ENCODE measurements at places on chromosomes 3 and 15.

DNA sequence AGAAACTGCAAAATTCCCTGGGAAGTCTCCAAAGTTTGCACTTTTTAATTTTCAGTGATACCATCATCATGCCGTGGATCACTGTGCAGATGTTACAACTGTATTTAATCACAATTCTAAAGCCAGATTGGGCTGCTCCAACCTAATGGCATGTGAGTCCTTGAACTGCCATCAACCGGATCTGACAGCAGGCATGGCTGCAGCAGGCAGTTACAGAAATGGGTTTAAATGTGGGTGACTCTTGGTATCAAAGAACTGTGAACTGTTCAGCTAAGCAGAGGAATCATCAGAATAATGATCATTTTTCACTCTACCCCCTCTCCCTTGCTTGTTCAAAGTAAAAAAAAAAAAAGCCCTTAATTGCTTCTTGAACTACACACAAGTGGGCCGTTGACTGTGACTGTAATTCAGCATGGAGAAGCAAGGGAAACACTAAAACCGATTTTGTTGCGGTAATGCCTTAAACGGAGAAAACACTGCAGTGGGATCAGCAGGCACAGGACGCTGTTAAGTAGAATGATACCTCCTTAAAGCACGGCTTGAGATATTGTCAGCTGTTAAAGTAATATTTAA is 152.4 kb downstream of the RORA start:
- DNase-seq: no peak

GRCh38 chr3:189512821-189513220 is 118.4 kb upstream of the TP63 start:
- DNase-seq: no peak

- no peak for DNase-seq
These were observed 2.6 kb upstream of the WWTR1 start for GRCh38 chr3:149660462-149660861.

DNA sequence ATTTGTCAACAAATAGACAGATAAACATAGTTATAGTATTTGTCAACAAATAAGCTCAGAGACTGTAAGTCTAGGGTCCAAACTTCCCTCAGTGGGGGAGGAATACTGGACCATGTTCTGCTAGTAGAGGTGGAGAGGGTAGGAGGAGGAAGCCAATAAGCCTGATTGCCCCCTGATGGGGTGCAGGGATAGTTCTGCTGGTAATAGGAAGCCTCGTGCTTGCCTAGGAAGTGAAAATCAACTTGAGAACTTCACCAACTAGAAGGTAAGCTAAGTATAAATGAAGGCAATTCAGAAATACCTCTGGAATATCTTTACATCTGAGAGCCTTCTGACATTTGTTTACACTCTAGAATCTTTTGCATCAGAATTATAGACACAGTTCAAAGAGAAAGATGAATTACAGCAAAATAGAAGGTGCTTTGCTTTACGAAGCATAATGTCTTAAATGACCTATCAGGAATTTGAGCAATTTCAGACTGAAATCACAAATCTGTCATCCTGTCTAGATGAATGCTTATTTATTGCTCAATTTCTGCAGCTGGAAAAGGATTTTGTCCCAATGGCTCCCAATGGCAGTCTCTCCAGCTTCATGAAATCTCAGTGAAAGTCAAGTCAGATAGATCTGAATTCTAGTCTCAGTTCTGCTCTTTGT is 225.6 kb upstream of the TBC1D5 start:
- no peak for DNase-seq

DNA sequence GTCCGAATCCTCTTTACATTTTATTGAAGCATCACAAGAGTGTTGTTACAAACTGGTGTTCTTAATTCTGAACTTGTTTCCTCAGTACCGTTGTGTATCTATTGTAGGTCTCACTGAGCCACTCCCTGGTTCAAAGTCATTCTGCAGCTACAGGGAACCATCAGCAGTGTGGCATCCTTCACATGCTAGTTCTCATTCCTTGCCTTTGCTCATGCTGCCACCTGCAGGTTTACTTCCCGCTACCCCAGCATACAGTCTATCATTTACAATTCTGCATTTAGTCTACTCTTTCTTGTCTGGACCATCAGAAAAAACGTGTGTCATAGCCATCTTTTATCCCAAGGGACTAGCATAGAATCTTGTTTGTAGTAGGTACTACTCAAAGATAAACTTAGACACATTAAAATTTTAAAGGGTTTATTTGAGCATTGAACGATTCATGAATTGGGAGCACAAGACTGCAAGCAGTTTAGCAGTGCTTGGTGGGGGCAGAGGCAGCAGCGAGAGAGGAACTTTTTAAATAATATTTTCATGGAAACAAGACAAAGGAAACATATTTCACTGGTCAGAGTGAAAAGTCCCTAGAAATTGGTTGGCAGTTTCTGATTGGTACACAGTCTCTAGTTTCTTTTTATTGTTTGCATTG is 402.1 kb downstream of the CADM2 start:
- DNase-seq: peak; percentile 60

GRCh38 chr3:106913111-106913698 is 464.0 kb upstream of the CCDC54 start:
- no peak for DNase-seq

DNA sequence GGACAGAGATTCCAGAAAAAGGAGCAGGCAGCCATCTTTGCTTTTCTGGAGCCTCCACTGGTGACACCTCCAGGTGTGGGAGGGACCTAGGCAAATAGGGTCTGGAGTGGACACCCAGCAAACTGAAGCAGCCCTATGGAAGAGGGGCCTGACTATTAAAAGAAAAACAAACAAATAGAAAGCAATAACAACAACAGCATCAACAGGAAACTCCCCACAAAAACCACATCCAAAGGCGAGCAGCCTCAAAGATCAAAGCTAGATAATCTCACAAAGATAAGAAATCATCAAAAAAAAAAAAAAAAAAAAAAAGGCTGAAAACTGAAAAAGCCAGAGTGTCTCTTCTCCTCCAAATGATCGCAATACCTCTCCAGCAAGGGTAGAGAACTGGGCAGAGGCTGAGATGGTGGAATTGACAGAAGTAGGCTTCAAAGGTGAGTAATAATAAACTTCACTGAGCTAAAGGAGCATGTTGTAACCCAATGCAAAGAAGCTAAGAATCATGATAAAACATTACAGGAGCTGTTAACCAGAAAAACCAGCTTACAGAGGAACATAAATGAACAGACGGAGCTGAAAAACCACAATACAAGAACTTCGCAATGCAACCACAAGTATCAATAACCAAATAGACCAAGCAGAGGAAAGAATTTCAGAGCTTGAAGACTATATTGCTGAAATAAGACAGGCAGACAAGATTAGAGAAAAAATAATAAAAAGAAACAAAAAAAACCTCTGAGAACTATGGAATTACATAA is 225.4 kb downstream of the CTNNB1 start:
- DNase-seq: no peak

DNA sequence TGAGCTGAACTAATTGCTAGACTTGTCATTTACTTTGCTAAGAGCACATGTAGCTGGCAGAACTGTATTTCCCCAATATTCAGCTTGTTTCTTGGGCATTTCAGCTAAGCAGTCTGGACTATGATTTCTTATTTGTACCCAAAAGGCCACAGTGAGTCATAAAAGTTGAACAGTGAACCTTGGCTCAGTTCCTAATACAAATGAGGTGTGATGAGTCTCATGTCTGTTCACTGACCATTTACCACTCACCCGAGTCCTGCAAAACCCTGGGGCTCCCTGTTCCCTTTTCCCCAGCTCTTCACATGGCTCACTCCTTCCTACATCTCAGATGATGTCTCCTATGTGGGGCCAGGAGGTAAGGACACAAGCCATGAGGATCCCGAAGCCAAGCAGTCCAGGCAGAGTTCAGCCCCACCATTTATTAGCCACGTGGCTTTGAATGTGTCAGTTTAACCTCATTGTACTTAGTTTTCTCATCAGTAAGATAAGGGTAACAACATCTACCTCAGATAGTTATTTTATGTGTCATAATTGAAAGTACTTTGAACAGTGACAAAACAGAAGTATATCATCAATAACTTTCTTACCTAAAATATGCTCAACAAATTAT is 239.3 kb downstream of the IL5RA start:
- peak; percentile 22 for DNase-seq

DNA sequence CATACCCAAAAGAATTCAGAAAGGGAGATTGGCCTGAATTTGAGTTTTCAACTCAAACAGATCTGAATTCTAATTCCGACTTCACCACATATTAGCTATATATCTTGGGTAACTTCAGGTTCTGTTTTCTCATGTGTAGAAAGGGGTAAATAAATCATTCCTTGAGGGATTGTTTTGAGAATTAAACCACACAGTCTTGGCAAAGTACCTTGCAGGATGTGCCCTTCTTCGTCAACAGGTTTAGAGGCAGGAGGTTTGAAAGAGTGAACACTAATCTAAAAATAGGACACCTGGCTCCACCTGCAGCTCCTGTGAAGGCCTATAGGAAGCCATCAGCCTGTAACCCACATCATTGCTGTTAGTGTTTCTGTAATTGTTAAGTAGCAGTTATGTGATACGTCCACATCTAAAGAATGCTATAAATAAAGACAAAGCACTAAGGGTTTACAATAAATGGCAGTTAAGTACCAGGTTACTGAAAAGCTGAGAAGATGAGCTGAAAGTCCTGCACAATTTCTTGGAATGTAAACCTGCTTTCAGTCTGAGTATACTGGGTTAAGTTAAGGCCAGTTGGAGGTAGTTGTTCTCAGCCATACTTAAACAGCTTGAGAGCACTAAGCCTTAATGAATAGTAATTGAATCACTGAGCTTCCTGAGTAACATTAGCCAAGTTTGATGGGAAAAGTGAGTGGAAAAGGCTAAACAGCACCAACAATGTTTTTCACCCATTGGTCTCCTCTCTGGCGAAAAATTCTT is 6.0 kb downstream of the CCDC80 start:
- DNase-seq: no peak

DNA sequence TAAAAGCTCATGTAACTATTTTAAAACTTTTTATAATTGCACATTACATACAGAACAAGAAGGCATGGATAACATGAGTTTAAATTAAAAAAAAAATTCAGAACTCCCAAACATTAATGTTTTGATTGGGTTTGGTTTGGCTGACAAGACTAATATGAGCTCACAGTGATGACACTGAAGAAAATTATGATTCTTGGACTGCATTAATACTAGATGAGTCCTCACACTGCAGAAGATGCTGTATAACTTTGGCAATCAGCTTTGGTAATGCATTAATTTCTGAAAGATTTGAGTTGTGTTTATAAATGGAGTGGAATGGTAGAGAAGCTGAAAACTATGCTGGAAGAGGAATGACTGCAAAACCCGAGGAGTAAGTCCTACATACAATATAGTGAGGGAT is 358.9 kb downstream of the PLCL2 start:
- DNase-seq: no peak

DNA sequence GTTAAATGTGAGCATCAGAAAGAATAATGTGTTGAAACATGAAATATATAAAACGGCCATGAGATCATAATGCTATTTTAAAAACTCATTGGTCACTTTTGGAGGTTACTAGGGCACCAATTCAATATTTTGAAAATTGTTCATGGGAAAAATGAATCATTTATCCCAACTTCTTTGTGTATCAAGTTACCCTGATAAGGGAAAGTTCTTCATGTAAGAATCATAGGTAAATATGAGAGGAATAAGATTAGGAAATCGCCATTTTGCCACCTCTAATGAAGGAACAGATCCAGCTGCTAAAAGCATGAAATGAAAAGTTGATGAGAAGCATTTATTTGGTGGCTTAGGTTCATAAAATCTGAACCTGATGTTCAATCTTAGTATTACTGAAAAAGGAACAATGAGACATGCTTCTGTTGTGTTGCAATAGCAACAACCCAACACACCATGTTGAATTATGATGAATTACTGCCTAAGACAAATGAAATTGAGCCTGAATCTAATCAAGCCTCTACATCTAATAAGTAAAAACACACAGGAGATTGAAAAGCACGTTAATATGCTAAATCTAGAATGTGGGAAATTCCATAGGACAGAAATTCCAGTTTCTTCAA is 32.5 kb downstream of the ABHD5 start:
- DNase-seq: no peak

DNA sequence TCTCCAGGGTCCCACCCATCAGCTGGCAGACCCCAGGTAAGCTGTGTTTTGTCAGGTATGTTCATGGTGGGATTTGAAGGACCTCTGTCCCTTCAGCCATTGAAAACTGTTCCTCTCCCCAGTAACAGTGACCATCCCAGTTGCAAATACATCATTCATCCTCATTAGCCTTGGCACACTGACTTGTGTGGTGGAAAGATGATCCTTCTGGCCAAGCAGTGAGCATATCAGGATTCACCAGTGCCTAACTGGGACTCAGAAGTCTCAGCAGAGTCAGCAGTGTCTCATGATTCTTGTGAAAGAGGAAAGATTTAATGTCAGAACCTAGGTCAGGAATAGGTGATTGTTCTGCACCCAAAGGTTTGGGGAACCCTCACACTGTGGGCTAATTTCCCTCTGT is 90.2 kb downstream of the DNAJB8 start:
- DNase-seq: no peak

- DNase-seq: peak; percentile 12
These were observed 13.4 kb upstream of the LEKR1 start for GRCh38 chr3:156812521-156813335.

DNA sequence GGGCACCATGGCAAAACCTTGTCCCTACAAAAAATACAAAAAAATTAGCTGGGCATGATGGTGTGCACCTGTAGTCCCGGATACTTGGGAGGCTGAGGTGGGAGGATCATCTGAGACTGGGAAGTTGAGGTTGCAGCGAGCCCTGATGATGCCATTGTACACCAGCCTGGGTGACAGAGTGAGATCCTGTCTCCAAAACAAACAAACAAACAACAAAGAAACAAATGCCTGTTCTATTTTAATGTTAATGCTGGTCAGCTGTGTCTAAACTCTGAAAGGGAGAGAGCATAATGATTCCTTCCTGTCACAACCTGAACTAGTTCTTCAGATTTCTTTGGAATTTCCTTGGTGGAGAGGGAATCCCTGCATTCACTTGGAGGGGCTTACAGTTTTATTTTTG is 413.0 kb upstream of the TBL1XR1 start:
- DNase-seq: no peak

GRCh38 chr15:68910816-68911215 is 19.5 kb upstream of the SPESP1 start:
- no peak for DNase-seq

- DNase-seq: no peak
These were observed 17.3 kb downstream of the HDAC11 start for GRCh38 chr3:13497386-13497785.

DNA sequence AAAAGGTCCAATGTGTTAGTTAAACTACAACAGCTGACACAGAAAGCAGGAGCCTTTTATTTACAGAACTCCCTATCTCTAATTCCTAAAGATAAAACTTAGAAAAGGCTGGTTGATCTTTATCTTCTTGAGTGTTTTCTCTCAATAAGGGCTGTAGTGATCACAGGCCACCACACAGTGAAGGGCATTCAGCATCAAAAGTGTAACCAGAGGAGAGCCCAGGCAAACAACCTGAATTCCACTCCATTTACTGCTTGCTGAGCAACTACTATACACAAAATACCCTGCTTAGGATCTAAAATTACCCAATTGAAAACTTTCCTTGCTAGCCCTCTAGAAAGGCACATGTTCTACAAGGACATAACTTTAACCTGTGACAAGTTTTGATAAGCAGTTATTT is 122.7 kb downstream of the MEIS2 start:
- DNase-seq: no peak

Data from kidney glomerular epithelial cell (primary cell).